ENCODE measurements at places on chromosomes 16 and 17. TPM values are rescaled to one million over a fixed set of nuclear protein-coding genes. Genes with fewer than 3 reads are reported as not detected.

- DNase-seq, result no peak
These were observed 991.7 kb downstream of the CDH11 start for GRCh38 chr16:64130140-64130539.

DNA sequence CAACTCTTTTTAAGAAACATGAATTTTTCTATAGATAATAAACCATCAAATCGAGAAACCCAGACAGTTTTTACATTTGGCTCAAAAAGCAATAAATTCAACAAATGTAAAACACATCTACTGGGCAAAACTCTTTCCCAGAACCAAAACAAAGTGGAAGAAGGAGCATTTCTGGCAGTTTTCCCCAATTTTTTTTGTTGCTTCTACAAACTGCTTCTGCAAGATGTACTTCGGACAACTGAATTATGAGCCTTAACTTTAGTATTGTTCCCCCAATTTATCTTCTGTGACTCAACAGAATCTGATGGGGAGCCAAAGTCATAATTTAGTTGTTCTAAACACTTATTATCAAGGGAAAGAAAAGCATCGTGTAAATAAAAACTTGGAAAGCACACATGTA, 1047.2 kb downstream of the CDH11 start:
- DNase-seq, result no peak

- DNase-seq, result peak; percentile 37
These were observed 32.0 kb downstream of the MBTPS1 start for GRCh38 chr16:84084570-84085270.

DNA sequence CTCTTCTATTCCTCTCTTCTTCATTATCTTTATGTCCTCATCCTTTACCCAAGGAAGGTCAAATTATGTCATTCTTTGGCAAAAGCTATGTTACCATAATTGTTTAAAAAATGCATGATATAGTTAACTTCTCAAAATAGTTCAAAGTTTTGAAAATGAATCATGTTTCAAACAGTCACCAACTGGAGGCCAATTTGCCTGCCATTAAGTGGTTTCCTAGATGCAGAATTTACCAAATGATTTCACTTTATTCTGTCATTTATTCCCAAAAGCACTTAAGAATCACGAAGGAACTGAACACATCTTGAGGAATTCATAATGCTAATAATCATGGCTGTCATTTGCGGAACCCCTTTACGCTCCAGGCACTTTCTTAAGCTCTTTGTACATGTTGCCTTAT, 190.9 kb upstream of the CDH11 start:
- no peak for DNase-seq

DNA sequence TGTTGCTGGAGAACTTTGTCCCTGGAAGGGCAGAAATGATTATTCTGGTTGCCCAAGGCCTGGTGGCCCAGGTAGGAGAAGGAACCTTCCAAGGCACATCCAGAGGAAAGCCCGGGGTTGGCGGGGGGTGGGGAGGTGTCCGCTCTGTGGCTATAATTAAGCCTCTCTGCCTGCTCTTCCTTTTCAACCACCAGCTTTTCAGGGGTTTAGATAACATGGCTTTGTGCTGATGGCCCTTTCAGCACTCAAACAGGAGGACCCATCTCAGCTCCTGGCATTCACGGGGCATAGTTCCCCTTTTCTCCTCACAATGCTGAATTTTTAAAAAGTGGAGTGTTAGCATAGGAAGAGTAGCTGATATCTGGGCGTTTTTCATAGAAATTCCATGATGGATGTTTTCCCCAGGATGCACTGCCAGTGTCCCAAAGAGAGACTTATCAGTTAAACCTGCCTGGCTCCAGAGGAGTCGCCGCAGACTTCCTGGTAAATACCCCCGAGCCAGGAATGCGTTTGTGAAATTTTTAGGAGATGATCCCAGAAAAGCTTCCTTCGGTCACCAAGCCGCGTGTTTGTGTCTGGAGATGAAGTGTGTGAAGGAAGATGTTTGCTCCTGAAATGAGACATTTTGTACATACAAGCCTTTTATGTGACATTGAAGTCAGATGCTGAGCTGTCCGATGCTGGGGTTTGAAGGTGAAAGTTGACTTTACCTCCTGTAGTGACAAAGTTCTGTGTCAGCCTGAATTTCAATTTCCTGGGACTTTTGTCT, 188.5 kb downstream of the MSI2 start:
- no peak for DNase-seq

DNA sequence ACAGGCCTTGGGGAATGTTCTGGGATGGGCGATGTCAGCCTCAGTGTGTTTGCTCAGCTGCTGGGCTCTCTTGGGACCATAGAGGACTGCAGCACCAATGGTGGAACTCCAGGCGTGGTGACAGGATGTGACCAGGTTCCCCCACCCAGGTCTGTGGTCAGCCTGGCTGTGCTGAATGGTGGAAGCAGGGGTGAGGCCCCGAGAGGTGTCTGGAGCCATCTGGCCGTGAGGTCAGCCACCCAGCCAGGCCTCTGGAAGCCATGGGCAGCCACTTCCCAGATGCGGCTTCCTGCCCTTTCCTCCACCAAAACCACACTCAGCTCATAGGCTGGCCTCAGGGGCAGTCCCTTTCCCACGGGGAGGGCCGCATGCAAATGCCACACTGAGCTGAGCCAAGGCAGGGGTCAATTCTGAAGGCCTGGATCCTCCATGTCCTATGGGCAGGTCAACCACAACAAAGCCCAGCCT, 7.8 kb upstream of the MAPK7 start:
- no peak for DNase-seq

- DNase-seq, result no peak
These were observed 16.3 kb upstream of the WFIKKN2 start for GRCh38 chr17:50818921-50819657.

GRCh38 chr17:63447471-63448009, 1.4 kb upstream of the CYB561 start:
- no peak for DNase-seq

- DNase-seq, result no peak
These were observed 25.1 kb downstream of the SLC7A5 start for GRCh38 chr16:87844120-87844733.

DNA sequence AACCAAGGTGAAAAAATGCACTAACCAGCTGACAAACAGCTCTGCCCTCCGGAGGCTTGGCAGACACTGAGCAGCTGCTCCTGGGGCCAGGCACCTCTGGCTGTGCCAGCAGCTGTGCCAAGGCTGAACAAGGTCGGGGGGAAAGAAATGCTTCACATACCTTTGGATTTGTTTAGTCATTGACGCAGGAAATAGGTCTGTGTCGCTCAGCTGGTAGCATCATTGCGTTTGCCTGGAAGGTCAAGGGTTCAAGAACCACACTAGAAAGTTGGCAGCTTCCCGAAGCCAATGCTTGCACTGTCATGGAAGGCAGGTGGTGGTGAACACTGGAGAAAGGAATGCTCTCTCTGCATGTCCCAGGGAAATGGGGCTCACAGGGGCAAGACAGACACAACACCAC, 63.5 kb downstream of the PCTP start:
- no peak for DNase-seq

DNA sequence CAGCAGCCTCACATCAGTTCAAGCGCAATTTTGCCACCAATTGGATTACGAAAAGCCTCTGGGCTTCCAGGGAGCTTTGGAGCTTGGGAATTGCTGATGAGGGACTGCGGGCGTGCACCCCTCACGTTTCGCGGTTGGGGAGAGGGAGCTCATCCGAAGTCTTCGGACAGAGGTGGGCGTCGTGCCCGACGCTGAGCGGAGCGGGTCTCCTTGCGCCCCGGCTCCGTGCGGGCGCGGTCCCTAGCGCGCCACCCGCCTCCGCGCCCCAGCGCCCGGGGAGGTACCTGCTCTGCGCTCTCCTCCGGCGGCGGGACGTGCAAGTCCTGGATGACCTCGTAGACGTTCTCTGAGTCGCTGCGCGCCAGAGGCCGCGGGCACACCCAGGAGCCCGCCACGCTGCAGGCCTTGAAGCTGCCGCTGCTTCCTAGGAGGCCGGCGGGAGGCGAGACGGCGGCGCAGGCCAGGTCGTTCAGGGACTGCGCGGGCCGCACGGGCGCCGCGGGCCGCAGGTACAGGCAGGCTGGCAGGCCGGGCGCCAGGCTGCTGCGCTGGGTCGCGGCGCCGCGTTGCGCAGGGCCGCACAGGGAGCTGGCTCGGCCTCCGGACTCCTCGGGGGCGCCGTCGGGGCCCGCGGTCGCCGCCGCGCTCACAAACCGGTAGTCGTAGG, 3.2 kb downstream of the ARHGAP27 start:
- DNase-seq, result no peak

DNA sequence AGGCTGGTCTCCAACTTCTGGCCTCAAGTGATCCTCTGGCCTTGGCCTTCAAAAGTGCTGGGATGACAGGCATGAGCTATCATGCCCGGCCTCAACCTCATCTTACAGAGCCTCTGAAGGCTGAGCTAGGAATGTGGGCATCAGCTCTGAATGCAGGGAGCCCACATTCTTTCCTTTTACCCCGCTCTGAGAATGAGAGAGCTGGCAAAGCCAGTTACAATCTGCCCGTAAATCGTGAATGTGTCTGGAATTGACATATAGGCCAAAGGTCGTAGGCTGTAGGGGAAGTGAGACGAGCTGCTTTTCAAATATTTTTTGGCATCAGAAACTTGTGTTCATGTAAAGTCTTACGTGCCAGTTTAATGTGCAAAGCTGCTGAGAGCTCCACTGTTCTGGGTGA, 4.5 kb downstream of the TMEM238L start:
- no peak for DNase-seq

DNA sequence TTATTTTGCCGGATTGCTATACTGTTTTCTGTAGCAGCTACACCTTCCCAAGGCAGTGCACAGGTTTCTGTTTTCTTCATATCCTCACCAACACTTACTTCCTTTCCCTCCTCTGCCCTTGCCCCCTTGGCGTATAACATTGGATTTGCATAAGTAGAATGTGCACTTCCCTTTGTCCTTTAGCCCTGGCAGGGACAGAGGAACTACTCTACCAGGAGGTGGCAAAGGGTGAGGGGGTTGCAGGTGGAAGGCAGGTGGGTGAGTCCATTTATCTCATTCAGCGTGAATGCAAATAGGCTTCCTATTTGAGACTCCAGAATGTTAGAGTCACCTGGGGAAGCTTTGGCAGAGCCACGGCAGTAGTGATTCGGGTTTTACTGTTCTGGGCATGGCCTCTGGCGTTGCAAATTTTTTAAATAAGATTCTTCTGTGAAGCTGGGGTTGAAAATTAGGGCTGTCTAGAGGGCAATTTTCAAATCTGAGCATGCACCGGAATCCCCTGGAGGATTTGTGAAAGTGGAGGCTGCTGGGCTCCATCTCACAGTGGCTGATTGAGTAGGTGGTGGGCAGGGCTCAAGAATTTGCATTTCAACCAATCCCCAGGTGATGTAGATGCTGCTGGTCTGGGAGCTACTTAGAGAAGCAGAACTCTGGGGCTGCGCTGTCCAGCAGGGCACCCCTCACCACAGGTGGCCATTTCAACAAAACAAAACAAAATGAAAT, 84.7 kb downstream of the PLCG2 start:
- no peak for DNase-seq

DNA sequence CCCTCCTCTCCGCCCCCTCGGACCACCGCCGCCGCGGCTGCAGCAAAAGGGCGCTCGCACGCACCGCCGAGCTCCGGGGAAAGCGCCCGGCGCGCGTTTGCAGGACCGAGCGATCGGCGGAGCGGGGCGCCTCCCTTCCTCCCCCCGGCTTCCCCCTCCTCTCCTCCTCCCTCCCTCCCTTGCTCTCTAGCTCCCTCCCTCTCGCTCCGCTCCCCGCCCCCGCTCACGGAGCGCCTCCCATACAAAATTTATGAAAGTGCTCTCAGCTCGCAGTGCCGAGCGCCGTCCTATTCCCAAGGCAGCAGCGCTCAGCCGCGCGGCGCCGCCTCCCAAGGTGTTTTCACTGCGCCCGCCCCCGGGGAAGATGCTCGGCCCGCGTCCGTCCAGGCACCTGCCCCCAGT, at the start of gene RTN4RL1:
TSS of gene RTN4RL1 (minus strand) at position 115 of the 402 bp plus-strand sequence. CDS start 469 bp downstream, outside the sequence.
- DNase-seq, result no peak

DNA sequence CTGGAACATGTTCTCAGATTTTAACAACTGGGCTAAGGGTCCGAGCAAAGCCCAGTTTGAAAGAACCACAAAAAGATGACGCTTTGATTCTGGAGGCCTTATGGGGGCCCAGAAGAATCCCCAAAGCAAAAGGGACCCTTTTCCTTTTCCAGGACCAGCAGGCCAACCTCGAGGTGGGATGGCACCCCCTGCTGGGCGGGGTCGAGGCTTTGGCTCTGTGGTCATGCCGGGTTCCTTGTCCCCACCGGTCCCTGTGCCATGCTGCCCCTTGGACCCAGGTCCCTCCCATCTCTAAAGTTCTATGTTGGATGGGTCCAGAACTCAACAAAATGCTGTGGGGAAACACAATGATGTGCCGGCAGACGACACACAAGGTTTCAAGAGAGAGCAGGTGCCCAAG, 30.9 kb downstream of the TMEM204 start:
- no peak for DNase-seq

DNA sequence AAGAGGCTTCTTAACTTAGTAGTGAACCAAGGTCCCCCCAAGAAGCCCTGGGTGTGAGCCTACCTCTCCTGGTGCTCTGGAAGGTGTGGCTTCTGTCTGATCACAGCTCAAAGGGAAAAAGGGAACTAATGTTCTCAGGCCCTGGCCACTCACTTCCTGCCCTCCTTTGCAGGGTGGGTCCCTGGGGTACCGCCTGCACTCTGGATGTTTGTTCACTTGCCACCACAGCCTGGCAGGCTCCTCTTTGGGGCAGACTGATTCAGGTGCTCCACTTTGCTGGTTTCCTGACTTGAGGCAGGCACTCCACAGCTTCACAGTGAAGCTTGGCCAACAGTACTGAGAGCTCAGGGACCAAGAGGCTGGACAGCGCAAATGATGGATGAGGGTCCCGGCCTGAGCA, 5.9 kb upstream of the MYO15A start:
- no peak for DNase-seq

The KRT33B gene
- polyA plus RNA-seq, result not detected

The KRTAP4-6 gene
- polyA plus RNA-seq, result not detected

The MYL4 gene
- polyA plus RNA-seq, result 3.4 TPM

The FBXO47 gene
- polyA plus RNA-seq, result not detected

The SEZ6L2 gene
- polyA plus RNA-seq, result 13.2 TPM

The ANKFY1 gene
- polyA plus RNA-seq, result 43.3 TPM

The KCNH6 gene
- polyA plus RNA-seq, result 2.7 TPM

The ZNF205 gene
- polyA plus RNA-seq, result 22.6 TPM

The CETP gene
- polyA plus RNA-seq, result 15.3 TPM

The ATXN1L gene
- polyA plus RNA-seq, result 37.0 TPM

All from left renal cortex interstitium (tissue), 4 donors.